Neural crest cell (in vitro differentiated cells): ENCODE measurements at places on chromosomes 7 and 10. TPM values are rescaled to one million over a fixed set of nuclear protein-coding genes. Genes with fewer than 3 reads are reported as not detected.

DNA sequence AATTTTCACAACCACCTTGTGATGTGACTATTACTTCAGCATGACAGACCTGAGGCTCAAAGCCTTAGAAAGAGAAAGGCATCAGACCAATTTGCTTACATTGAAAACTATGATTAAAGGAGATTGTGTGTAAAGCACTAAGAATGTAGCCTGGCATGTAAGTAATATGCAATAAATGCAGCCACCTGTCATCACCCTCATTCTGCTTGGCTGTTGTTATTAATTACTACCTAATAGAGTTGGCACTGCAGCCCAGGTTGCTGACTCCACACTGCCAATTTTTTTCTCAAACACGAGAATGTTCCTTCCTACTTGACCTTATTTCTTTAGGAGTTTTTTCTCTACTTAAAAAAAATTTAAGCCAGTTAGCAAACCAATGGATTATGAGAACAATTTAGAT is 61.2 kb upstream of the NPVF start:
- no peak for DNase-seq

- no peak for DNase-seq
These were observed 263.5 kb downstream of the ADARB2 start for GRCh38 chr10:1473874-1474273.

DNA sequence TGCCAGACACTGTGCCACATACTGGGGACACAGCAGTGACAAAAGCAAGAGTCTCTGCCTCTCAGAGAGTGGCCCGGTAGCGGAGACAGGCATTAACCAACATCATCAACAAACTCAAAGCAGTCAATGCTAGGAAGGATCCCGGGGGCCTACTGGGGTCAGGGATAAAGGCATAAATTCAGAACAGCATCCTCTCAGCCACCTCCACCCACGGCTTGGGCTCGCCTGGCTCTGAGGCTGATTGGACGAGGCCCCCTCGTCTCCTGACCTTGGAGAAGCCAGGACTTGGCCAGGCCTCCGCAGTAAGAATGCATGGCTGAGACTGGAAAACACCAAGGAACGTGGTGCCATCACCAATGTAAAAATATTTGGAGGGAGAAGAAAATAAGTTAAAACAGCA is 102.1 kb downstream of the ARHGAP22 start:
- DNase-seq, result no peak

DNA sequence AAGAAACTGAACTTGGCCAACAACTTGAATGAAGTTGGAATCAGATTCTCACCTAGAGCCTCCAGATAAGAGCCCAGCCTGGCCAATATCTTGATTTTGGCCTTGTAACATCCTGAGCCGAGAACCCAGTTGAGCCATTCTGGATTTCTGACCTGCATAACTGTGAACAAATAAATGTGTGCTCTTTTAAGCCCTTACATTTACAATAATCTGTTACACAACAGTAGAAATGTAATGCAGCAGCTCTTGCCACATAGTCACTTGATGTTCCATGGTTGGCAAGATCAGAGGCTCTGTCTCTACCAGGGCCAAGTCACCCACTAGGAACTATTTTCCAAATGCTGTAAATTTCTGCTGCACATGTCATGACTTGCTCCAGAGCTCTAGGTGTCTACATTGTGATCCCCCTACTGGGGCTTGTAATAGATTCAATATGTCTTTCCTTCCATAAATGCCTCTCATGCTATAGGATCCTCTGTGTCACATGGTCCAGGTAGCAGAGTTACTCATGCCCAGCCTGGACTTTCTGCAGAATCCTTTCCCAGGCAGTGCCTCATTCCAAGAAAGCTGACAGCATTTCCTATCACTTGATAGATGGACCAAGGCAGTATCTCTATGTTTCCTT is 11.4 kb upstream of the RBM20 start:
- DNase-seq, result no peak

DNA sequence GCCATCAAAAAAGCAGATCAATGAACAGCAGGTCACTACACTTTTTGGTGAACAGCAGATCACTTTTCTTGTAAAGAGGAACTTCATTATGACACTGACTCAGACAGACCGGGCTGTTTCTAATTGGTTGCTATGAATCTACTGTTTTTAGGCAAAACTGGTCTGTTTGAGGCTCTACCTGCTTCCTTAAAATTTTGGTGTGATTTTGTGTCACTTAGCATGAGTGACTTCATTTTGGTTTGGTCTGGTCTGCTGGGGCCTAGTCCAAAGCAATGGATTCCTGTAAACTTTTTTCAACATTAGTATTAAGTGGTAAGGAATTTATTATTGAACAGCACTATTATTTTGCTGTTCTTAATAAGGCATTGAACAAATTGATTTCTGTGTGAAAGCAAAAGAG is 41.8 kb upstream of the C10orf71 start:
- DNase-seq, result no peak

DNA sequence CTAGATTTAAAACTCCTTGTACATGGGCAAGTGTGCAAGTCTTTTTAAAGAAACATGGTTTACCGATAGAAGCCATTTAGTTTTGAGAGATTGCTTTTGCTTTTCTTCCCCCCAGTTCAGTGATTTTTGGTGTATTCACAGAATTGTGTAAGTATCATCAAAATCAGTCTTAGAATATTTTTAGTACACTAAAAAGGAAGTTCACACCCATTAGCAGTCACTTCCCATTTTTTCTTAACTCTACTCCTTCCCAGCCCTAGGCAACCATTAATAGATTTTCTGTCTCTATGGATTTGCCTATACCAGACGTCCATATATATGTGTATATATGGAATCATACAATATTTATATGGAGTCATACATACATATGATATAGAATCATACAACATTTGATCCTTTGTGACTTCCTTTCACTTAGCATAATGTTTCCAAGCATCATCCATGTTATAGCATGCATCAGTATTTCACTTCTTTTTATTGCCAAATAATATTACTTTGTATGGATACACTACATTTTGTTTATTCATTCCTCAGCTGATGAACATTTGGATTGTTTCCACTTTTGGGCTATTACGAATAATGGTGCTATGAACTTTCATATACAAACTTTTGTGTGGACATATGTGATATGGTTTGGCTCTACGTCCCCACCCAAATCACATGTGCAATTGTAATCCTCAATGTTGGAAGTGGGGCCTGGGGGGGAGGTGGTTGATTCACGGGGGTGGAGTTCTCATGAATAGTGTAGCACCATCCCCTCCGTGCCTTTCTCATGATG is 16.5 kb upstream of the ARL4A start:
- DNase-seq, result no peak

CRHR2 gene
- total RNA-seq, result 0.18 TPM in 1 of 2 replicates, not detected in the other

- no peak for DNase-seq
These were observed 35.4 kb downstream of the TMEM120A start for GRCh38 chr7:75958802-75959543.

DNA sequence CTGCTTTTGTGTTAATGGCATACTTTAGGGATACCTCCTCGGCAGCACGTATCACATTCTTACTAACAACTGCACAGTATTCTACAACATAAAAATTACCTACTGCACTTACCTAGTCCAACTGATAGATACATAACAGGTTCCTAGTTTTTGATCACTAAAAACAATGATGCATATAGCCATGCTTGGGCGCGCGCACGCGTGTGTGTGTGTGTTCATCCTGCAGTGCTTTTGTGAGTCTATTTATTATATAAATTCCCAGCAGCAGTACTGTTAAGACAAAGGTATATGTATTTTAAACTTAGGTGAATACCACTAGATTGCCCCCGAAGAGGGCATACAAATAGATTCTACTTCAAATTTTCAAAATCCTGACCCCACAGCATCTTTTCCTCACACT is 181.4 kb downstream of the ELMO1 start:
- no peak for DNase-seq

BMPER gene
- not detected in 2 replicates for total RNA-seq

GRCh38 chr7:87317691-87318245 is 27.7 kb upstream of the CROT start:
- DNase-seq, result no peak

ANXA11 gene
- total RNA-seq, result 25.7 and 36.6 TPM in 2 replicates

DNA sequence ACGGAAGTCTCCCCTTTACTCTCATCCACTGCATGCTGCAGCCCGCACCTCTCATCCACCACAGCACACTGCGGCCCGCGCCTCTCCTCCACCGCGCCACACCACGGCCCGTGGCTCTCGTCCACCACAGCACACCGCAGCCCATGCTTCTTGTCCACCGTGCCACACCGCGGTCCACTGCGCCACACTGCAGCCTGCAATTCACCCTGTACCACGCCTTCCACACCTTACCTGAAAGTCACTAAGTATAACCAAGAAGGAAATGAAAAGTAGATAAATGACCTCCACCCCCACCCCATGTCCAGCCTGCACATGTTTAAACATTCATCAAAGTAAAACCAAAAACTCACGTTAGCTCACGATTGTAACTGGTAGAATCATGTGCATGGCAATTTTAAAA is 176.1 kb downstream of the DIP2C start:
- no peak for DNase-seq

- DNase-seq, result no peak
These were observed 164.6 kb downstream of the PTPRN2 start for GRCh38 chr7:158422887-158423560.

DNA sequence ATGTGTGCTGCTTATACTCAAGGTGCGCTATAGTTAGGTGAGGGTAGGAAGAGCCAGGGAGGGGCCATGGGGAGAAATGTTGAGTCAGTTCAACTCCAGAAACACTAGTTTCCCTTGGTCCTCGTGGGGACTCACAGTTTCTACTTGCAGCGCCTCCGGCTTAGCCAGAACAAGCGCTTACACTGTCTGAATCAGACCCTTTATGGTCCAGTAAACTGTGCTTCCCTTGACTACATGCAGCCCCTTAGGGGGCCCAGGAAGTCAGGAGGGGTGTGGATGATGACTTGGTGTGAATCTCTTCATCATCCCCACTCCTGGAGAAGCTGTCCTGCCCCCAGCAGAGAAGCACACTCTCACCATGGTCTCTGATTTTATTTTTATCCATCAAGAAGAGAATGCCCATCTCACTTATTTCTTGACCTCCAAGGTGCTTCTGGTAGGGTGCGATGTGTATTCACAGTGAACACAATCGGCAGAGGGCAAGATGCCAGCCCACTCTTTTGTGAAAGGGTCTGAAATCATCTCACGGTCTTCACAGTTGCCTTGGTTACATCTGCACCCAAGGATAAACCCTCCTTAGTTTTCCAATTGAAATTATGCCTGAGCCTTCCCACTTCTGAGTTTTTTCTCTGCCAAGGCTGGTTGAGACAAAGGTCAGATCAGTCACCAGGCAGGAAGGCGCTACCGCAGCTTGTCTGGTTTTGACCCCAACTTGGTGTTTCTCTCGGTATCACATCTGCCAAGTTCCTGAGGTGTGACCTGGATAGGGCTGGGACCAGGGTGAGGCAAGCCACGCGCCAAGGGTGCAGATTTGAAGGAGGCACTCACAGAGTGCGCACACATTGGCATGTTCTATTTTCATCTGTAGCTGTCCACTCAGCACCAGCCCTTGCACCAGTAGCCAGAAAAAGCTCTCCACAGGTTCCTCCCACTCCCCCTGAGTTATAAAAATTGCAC is 62.7 kb upstream of the LRRC4 start:
- DNase-seq, result no peak

TMEM236 gene
- 0.05 TPM in 1 of 2 replicates, not detected in the other for total RNA-seq

- no peak for DNase-seq
These were observed 2.2 kb upstream of the LRRC27 start for GRCh38 chr10:132329565-132330485.

DNA sequence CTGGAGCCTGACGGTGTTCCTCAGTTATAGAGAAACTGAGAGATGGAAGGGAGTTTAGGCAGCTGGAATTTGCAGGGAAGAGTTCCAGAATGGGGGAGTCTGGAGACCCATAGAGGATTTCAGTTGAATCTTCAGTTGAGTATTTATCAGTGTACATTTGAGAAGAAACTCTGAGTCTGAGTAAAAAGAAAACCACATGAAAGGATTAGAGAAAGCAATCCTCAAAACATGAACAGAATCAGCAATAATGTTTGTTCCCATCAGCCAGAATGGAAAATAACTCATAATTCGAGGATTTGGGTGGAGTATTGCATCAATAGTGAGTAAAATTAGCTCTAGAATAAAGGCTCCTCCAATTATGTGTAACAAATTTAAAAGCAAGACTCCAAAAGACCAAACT is 130.0 kb upstream of the AHR start:
- no peak for DNase-seq

GRCh38 chr10:75238182-75239095 is 2.7 kb upstream of the COMTD1 start:
- DNase-seq, result no peak

SPDYE9 gene
- total RNA-seq, result not detected in 2 replicates

GRCh38 chr7:116828281-116828680 is 34.1 kb upstream of the CAPZA2 start:
- DNase-seq, result no peak

GRCh38 chr7:158112571-158113320 is 474.9 kb downstream of the PTPRN2 start:
- no peak for DNase-seq

GRCh38 chr7:108384716-108385483 is 71.3 kb downstream of the NRCAM start:
- no peak for DNase-seq

DNA sequence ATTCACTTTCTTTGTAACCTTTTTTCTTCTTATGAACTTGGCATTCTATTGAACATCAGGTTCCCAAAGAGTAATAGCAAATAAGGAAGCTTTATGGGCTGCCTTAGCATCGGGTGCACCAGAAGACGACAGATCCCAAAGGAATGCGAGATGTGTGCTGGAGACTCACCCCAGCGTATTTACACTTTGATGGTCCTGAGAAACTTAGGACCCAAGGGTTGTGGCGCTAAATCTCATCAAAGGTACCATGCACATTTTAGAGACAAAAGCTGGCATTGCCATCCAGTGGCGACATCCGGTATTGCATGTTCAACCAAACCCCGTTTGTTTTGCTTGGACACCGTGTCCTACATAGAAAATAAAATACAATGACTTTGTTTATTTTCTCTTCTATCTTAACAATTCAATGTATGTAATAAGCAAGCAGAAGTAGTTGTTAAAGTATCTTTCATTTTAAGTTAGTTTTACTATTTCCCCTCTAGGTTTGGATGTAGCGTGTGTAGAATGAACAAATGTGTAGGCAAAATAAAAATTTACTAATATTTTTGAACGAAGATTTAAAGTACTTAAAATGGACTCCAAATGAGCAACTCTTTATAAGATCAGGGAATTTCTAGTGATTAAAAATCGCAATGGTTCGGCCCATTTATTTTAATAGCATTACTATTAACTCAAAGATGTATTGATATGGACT is 1154.8 kb downstream of the GATA3 start:
- peak; percentile 79 for DNase-seq

ZP3 gene
- 0.49 TPM in 1 of 2 replicates, not detected in the other for total RNA-seq

DNA sequence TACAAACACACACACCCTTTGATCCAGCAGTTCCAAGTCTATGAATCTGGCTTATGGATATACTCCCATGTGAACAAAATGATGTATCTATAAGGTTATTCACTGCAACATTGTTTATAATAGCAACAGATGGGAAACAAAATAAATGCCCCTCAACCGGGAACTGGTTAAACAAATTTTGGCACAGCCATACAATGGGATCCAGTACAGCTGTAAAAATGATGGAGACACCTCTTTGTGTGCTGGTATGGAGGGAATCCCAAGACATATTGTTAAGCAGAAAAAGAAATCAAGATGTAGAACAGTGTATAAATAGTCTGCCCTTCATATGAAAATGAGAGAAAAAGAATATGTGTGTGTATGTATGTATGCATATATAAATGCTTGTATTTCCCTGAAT is 155.5 kb downstream of the SNX10 start:
- DNase-seq, result no peak

HTR5A gene
- not detected in 2 replicates for total RNA-seq
